ENCODE measurements at places on chromosomes 5 and 9.

DNA sequence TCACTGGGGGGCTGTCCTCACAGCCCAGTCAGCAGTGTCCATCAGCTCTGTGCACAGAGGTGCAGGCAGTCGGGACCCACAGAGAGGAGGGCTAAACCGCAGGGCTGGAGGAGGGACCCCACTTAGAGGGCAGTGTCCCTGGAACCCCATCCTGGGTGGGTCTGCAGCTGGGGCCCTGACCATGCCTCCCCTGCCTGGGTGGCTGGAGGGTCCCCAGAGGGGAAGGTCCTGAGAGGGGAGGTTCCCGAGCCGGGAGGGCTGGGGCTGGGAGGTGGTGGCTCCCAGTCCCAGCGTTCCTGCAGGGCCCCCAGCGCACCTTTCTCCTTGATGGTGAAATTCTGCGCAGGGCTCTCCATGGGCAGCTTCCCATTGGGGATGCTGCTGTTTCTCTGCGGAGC, 32.7 kb downstream of the EXOC3 start:
- no peak for DNase-seq

DNA sequence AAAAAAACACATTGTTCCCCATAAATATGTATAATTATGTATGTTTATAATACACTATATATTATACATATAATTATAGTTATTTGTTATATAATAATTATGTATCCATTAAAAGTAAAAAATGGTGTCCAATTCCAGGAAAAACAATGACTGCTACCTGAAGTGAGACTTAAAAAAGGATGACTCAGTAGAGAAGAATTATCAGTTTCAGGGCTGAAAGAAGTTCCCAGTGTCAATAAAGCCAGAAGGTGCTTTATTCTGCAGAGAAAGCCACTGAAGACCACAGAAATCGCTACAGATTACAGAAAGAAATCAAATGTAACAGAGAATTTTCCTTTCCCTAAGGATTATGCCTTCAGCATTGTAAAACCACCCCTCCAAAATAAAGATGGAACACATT, 50.9 kb downstream of the ANKRD31 start:
- no peak for DNase-seq

DNA sequence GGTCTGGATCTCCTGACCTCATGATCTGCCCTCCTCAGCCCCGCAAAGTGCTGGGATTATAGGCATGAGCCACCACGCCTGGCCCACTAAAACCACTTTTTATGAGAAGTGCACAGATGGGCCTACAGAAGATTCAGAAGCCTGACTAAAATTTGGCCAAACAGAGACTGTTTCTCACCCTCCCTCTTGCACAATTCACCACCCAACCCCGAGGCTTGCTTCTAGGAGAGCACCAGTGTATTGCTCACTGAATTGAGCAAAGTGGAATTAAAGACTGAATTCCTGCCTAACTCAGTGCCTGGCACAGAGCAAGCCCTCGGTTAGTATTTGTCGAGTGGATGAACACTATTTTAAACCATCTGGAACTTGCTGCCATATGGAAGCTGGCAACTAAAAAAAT, 3.4 kb upstream of the DCTN4 start:
- DNase-seq, result no peak

DNA sequence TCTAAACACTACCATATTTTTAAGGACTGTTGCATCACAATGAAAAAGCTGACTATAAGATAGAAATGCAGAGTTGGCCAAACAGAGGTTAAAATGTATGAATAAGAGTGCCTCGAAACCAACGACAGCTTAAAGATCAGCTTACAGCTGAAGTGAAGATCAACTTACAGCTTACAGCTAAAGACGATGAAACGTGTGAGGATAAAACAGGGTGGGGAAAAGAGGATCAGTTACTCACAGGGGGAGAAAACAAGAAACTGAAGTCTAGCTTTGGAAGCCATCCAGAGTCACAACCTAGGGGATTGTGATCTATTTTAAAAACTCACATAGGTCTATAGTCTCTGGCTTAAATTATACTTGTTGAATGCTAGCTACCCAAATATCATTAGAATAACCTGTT, 220.0 kb downstream of the SNCAIP start:
- no peak for DNase-seq

GRCh38 chr9:100087218-100087617, 11.6 kb downstream of the ERP44 start:
- DNase-seq, result no peak
